Ascending aorta (tissue), 2 donors: ENCODE measurements at places on chromosomes 16 and 17. TPM values are rescaled to one million over a fixed set of nuclear protein-coding genes. Genes with fewer than 3 reads are reported as not detected.

DNA sequence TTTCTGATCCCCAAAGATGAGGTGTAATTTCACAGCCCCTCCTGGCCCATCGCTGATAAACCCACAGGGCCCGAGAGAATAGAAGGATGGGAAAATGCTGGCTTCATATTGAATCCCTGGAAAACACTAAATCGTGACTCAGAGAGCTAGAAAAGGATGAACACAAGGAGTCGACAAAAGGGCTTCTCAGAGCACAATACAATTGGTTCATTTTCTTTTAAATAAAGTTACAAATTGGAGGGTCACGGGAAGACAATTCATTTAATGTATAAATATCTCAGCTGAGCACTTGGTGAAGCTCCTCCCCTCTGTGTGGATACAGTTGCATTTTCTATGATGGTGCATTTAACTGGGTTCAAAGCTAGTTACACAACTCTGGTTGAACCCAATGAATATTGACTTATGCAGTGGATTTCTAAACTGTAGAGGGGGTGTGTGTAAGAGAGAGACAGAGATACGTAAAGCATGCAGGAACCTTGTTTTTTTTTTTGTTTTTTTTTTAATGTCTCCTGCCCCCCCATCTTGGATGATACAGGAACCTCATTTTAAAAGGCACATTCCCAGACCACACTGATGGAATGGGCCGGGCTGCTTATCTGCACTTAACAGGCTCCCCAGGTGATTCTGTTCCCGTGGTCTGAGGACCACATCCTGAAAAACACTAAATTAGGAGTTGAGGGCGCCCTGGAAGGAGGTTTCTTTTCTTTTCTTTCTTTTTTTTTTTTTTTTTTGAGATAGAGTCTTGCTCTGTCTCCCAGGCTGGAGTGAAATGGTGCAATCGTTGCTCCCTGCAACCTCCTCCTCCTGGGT lies 14.1 kb downstream of the TTYH2 start:
- DNase-seq = no peak

GRCh38 chr17:74241431-74241830 lies 28.1 kb downstream of the TTYH2 start:
- peak; percentile 69 for DNase-seq

DNA sequence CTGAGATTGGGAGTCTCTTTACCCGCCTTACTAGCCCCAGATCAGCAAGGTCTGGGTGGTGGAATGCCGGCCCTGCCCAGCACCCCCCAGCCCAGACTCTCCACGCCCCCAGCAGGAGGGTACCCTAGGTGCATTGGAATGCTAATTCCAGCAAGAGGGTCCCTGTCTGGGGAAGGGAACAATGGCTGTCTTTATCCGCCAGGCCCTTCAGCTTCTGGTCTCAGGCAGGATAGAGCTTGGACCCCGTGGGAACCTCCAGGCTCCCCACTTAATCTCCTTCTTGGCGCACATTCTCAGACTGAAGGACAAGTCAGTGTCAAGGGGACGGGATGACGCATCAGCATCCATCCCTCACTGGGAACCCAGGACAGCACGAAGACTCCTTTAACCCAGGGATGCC lies 85.1 kb downstream of the LITAF start:
- DNase-seq = no peak

GRCh38 chr16:87344931-87345631 lies 27.9 kb upstream of the C16orf95 start:
- DNase-seq = no peak

- DNase-seq = no peak
These were observed 1.6 kb upstream of the ACSF2 start for GRCh38 chr17:50424246-50424995.

- peak; percentile 84 for DNase-seq
These were observed 550 bp upstream of the RNF213 start for GRCh38 chr17:80260069-80260535.

- no peak for DNase-seq
These were observed 52.9 kb upstream of the LGALS9 start for GRCh38 chr17:27577884-27578717.

- peak; percentile 19 for DNase-seq
These were observed 11.0 kb upstream of the NFATC3 start for GRCh38 chr16:68073902-68074760.

- DNase-seq = no peak
These were observed 19.6 kb upstream of the CEP20 start for GRCh38 chr16:15907863-15908478.

DNA sequence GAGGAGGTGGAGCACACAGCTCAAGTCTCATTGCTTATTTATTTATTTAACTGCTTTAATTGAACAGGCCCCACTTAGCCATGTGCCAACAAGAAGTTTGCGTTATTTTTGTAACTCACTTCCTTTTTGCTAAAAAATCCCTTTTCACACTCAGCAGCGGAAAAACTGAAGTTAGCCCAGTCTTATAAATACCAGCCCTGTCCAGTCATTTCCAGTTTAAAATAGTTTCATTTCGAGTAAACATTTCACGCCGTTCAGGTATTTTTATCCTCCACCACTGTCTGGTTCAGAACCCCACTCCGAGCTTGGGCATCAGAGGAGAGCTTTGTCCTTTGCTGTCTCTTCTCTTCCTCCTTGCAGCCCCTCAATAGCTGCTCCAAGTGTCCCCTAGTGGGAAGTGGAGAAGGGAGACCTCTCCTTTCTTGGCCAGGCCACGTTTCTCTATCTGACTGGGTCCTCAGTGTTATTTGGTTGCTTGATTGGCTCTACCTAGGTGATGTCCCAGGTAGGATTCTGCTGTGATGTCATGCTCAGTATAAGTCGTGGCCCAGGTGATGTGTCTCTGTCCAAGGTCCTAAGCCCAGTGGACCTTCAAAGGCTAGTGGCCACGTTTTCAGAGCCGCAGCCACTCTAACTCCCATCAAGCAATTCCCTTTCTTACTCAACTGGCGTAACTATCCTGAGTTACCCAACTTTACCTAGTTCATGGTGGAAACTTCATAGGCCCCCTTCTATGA lies 53.0 kb upstream of the GAS7 start:
- DNase-seq = no peak

- peak; percentile 78 for DNase-seq
These were observed 83.5 kb downstream of the ADCY9 start for GRCh38 chr16:4032768-4033167.

DNA sequence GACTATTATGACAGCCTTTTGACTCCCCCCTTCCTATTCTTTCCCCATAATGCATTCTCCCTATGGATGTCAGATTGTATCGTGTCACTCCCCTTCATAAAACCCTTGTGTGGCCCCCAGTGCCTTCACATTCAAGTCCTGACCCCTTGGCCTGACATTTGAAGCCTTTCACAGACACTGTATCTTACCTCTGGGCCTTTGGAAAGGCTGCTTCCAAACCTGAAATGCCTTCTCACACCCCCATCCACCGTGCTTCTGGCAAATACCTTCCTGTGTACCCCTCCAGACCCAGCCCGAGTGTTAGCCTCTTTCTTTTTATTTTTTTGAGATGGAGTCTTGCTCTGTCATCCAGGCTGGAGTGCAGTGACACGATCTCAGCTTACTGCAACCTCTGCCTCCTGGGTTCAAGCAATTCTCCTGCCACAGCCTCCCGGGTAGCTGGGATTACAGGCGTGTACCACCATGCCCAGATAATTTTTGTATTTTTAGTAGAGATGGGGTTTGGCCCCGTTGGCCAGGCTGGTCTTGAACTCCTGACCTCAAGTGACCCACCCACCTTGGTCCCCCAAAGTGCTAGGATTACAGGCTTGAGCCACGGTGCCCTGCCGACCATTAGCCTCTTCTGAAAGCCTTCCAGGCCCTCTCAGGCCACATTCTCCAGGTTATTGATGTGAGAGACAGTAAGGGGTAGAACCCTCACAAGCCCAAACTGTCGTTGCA lies 2.1 kb downstream of the ARMC5 start:
- peak; percentile 55 for DNase-seq

Gene HAGHL
- total RNA-seq = 9.7 TPM

Gene KRT23
- total RNA-seq = not detected

Gene ADAP2
- 12.5 TPM for total RNA-seq

Gene TM4SF5
- not detected for total RNA-seq

Gene HLF
- 11.3 TPM for total RNA-seq
